ENCODE measurements at places on chromosomes 1 and 21. TPM values are rescaled to one million over a fixed set of nuclear protein-coding genes. Genes with fewer than 3 reads are reported as not detected.

Gene ZNF593OS
- not detected for total RNA-seq

Gene SPRR2F
- not detected for total RNA-seq

Gene AJAP1
- total RNA-seq = 0.35 TPM

Gene ERVH48-1
- not detected for total RNA-seq

Gene VSIG8
- total RNA-seq = not detected

Measured in osteocyte (in vitro differentiated cells).